Thyroid gland (tissue), 4 donors: ENCODE measurements at places on chromosomes 5 and 9.
A peak's percentile ranks its signal among the peaks of the same experiment; 100 is the strongest.

- DNase-seq: no peak
Measured at GRCh38 chr5:68499987-68500386, 284.4 kb downstream of the PIK3R1 start.

DNA sequence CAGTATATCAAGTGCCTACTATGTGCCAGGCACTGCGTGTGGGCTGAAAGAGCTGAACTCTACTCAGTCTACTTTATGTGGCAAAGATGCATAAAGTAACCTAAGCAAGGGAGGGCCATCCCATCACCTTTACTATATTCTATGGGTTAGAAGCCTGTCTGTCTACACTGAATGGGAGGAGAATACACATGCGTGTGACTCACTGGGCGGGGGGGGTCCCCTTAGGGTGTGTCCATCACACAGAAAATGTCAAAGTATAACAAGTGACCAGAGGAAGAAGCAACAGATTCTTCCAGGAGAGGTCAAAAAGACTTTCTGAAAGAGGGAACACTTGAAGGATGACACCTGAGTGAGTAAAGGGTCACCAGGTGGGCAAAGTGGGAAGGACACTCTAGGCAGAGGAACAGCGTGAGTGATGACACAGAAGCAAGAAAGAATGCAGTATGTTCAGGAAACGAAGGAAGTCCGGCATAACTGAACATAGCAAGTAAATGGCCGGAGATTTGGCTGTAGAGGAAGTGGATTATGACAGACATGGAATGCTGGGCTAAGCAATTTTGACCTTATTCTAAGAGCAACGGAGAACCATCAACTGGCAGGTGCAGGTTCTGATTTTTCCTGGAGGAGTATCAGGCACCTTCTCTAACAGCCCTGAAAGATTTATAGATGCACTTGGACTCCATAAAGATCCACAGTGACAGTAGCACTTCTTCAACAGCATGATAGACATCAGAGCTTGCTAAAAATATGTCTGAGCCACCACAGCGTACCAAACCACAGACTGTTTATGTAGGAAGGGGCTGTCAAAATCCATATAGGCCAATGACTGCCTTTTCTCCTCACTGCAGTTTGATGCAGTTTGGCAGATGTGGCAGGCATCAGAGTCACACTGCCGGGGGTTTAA lies 8.0 kb upstream of the WHRN start:
- no peak for DNase-seq

DNA sequence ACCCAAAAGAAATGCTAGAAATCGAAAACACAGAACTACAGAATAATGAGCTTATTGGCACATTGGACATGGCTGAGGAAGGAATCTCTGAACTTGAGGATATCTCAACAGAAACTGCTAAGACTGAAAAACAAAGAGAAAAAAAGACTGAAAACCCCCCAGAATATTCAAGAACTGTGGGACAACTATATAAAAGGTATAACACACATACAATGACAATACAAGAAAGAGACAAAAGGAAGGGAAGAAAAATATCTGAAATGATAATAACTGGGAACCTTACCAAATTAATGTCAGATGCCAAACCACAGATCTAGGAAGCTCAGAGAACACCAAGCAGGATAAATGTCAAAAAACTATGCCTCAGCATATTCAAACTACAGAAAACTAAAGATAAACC lies 68.6 kb upstream of the TNPO1 start:
- no peak for DNase-seq

DNA sequence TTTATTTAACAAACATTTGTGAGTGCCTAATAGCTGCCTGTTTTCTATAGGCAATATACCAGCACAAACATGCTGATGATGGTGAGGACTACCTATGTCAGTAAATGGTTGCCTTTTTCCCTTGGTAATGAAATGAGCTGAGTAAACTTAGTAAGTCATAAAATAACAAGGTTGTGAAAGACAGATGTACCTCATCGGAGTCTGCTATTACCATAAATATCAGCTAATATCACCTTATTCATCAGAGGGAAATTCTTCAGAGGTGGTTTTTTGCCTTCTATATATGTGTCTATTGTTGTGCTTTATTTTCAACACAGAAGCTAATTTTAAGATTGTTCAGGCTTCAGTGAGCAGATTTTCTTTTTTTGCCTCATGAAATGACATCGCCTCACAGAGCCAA lies 1040.5 kb downstream of the DTWD2 start:
- no peak for DNase-seq

GRCh38 chr5:13865312-13865711 lies 79.2 kb downstream of the DNAH5 start:
- DNase-seq: no peak

DNA sequence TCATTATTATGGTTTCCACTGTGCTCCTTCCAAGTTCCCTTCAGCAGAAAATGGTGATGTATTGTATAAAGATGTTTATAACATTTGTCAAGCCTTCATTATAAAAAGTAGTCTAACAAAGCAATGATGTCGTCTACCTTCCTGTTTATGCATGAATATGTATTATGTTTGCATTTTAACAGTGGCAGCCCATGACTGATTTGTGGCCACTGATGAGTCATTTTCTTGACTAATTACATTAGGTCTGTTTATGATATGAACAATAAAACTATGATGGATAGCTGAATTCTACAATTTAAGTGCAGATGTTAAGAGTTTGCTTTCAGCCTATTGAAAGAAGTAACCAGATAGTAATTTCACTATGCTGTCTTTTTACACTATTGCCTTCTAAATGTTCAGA lies 75.4 kb upstream of the ADAMTS19 start:
- DNase-seq: no peak

DNA sequence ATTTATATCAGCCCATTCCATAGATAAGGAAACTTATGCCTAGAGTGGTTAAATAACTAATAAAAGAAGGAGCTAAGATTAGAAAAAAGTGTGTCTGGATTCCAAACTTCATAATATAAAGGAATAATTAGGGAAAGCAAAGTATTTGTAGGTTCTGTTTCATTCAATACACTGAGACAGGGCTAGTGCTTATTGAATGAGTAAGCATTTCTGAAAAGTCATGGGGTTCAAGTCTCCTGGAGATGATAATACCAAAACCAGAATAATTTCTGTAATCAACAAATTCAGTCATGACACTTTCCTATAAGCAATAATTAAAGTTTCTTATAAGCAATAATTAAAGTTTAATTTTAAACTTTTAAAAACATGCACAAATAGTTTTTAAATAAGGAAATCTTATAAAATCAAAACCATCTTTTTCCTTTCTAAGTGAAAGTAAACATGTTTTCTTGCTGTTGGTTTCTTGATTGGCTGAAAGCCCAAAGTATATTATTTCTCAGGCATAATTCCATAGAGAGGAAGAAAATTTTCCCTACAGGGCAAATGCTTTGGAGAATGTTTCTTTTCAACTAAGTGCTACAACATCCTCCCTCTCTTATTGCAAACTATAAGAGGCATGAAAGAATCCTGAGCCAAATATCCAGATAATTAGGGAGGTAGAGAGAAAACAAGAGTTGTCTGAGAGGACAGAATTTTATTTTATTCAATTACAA lies 510.2 kb downstream of the PRELID2 start:
- DNase-seq: no peak

GRCh38 chr5:77143998-77144836 lies 57.1 kb upstream of the ZBED3 start:
- DNase-seq: peak; percentile 83

DNA sequence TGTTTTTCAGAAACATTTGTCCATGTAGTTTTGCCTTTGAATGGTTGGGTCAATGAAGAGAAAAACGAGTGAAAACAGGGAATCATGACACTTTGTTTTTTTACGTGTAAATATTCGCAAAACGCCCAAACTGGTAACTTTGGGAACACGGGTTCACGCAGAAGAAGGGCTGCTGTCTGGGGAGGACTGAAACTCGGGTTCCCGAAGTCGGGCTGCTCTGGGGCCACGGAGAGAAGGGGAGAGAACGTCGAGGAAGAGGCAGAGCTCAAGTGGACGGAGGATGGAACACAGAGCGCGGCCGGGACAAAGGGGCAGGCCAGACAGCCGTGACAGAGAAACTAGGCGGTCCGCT lies 478 bp upstream of the SETD9 start:
- peak; percentile 83 for DNase-seq

DNA sequence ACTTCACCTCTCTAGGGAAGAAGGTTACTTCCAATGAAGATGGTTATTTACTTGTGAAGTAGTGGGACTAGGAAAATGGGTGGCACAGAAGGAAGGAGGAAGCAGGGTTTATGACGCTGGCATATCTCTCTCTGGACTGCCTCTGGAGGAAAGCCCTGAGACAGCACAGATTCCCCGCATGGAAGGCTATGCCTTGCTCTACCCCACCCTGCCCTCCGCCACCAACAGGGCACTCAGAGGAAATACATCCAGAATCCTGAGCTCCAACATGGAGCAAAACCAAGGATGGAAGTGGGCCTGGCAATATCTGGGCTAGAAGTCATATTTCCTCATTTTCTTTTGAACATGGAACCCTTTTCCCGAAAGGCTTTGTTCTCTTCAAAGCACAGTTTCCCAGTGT lies 346.9 kb downstream of the ZSWIM6 start:
- no peak for DNase-seq

DNA sequence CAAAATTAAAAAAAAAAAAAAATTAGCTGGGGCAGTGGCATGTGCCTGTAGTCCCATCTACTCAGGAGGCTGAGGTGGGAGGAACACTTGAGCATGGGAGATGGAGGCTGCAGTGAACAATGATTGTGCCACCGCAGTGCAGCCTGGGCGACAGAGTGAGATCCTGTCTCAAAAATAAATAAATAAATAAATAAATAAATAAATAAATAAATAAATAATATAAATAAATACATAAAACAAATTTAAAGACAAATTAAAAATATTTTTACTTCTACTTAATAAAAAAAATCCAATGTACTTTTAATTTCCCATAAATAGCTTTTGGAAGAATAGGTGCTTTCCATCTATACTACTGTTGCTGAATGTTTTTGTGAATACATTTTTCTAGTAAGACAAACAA lies 598.4 kb upstream of the EDIL3 start:
- no peak for DNase-seq

GRCh38 chr5:37121027-37121426 lies 128.1 kb downstream of the CPLANE1 start:
- DNase-seq: no peak

DNA sequence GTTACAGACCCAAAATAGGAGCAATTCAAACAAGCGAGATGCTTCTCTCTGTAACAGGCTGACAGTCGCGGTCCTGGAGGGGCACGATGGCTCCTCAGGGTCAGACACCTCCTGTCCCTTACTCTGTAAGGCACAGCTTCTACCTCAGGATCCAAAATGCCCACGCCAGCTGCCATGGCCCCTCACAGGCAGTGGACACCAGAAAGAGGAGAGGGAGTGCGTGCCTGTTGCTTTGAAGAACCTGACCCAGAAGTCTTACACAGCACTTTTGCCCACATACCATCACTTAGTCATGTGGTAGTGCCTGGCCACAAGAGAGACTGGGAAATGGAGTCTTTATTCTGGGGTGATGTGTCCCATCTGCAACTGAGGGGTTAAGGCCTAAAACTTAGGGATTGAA lies 11.6 kb upstream of the ABL1 start:
- DNase-seq: no peak

- no peak for DNase-seq
Measured at GRCh38 chr5:53090229-53090628, 19.3 kb downstream of the MOCS2 start.

DNA sequence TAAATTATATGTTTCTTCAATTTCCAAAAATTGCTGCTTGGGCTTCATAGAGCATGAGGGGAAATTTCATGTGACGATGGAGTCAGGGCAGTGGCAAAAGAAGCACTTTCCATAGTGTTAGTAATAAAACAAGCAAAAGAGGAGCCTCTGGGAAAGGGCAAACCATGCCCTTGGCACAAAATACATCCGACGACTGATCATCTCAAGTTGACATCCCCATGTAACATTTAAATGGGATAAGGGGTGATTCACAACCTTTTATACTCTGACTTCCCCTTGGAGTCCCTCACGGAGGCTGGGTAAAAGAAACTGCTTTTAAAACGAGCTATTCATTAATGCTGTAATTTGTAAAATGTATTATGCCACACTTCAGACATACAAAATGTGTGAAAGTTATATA lies 161.4 kb upstream of the DMRT1 start:
- no peak for DNase-seq

GRCh38 chr9:103304797-103305196 lies 309.7 kb downstream of the CYLC2 start:
- no peak for DNase-seq

- DNase-seq: peak; percentile 38
Measured at GRCh38 chr5:131394128-131394527, 130.3 kb downstream of the CDC42SE2 start.

DNA sequence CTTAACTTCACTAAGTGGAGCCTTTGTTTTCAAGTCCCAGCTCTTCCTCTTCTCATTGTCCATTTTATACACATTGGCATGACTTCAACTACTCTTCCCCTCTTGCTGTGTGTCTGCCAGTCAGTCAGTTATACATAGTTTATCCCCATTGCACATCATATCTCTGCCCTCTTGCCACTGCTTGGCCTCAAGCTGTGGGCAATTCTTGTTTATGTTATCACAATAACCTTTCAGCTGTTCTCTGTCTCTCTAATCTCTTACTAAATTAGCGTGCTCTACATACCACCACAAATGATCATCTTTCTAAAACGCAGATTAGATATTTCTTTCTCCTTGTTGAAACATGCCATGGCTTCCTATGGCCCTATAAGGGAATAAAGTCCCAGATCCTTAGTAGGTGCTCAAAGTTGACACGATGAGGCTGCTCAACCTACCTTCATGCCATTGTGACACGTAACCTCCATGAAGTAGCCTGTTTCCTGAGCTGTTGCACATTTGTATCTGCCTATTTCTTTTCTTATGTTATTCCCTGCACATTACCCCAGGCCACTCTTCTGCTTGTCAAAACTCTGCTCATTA lies 239.3 kb downstream of the GAS1 start:
- no peak for DNase-seq

- DNase-seq: peak; percentile 11
Measured at GRCh38 chr9:306907-307306, 92.2 kb downstream of the DOCK8 start.

DNA sequence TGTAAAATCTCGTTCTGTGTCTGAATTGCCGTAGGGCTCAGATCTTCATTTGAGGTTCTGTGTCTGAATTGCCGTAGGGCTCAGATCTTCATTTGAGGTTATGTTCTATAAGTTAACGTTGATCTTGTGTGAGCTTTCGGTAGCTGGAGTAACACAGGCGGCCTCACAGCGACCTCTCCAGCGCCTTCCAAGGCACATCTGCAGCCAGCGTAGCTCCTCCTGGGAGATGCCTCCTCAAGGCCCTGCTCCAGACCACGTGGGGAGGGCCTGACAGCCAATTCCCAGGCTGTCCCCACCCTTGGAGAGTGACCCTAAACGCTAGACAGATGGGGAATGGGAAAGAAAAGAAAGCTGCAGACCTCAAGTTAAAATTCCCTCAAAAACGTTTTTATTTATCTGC lies 8.7 kb upstream of the AHRR start:
- no peak for DNase-seq

GRCh38 chr9:93223260-93224180 lies 39.6 kb downstream of the WNK2 start:
- peak; percentile 10 for DNase-seq
